ENCODE measurements at places on chromosomes 1 and 21.

DNA sequence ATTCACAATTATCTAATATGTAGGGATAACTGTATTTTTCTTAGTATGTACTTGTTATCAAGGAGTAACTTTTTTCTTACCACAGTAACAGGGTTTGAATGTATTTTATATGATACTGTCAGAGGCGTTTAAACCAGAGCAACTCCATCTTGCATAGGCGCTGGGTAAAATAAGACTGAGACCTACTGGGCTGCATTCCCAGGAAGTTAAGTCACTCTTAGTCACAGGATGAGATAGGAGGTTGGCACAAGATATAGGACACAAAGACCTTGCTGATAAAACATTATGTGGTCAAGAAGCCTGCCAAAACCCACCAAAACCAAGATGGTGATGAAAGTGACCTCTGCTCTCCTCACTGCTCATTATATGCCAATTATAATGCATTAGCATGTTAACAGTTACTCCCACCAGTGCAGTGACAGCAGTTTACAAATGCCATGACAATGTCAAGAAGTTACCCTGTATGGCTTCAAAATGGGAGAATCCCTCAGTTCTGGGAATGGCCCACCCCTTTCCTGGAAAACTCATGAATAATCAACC is 64.8 kb downstream of the RPE65 start:
- no peak for DNase-seq

DNA sequence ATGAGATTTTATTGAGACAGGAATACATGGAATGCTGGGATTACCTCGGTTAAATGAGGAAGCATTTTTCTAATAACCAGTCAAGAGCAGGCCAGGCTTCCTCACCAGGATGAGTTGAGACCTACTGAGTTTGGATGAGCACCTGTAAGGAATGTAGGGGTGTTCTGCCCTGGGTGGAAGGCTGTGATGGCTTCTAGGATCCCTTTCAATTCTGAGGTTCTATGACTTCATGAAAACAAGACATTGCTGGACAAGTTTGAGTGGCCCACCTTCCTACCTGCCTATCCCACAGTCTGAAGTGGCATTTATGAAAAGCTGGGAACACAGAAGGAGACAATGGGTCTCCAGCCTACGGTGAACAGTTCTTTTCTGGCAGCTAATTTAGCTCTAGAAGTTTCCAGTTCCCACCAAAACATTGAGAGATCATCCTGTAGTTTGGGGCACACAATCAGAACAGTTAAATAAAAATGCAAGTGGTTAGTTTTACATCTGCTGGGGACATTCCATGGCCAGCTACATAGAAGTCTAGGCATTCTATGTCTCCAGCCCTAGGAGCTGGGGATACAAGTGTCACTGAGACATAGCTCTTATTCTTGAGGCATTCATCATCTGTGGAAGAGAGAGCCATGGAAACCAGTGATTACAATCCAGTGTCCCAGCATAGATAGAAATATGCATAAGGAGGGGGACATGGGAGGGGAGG is 51.3 kb upstream of the TSPAN2 start:
- no peak for DNase-seq

DNA sequence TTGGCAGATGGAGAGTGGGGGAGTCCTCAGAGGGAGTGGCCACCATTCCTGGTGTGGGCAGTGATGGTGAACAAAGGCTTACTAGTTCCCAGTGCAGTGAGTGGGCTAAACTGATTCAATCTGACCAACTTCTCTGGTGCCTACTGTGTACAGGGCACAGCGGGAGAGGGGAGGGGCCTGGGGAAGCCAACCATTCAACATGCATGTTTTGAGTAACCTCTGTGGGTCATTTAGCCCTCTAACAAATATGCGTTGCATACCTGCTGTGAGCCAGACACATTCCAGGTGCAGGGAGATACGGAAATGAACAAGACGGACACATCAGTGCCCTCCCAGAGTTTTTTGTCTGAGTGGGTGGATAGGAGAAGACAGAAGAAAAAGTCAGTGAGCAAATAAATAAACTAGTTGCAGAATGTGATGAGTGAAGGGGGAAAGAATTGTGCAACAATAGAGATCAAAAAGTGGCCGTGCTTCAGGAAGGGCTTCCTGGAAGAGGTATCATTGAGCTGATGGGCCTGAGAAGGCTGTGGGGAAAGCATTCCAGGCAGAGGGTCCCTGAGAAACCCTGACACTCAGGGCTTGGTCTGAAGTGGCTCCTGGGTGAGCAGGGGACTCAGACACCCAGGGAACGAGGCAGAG is 78.8 kb downstream of the EPHB2 start:
- no peak for DNase-seq

GRCh38 chr1:218392780-218393179 is 47.6 kb downstream of the TGFB2 start:
- DNase-seq, result no peak

DNA sequence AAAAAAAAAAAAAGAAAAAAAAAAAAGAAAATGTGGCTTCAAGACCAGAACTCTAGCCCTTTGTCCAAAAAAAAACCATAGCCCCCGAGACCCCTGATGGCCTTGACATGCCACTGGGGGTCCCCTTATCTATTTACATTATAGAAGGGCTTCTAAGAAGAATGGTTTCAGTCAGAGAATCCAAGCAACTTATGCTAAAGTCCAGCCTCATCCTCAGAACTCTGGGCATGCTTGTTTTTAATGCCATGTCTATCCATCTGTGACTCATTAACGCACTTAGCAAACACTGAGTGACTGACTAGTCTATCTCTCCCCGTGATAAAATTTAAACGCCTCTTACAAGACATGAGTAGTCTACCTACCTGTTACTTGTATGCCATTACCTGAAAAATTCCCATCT is 29.3 kb downstream of the ERG start:
- no peak for DNase-seq

DNA sequence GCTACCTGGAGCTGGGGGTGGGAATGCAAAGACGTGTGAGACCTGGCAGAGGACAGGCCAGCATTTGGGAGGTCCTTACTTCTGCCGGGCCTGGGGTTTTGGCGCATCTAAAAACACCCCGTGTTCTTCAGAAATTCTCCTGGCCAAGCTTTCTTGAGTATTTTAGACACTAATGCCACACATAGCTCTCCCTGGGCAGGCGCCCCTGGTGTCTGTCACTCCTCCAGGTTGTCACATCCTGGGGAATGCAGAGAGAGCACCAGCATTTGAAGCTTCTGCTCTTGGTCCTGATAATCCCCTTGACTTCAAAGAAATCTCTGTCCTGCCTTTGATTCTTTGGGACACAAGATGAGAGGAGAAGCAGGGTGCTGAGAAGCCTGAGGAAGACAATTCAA is 6.0 kb downstream of the CAPN9 start:
- DNase-seq, result no peak

DNA sequence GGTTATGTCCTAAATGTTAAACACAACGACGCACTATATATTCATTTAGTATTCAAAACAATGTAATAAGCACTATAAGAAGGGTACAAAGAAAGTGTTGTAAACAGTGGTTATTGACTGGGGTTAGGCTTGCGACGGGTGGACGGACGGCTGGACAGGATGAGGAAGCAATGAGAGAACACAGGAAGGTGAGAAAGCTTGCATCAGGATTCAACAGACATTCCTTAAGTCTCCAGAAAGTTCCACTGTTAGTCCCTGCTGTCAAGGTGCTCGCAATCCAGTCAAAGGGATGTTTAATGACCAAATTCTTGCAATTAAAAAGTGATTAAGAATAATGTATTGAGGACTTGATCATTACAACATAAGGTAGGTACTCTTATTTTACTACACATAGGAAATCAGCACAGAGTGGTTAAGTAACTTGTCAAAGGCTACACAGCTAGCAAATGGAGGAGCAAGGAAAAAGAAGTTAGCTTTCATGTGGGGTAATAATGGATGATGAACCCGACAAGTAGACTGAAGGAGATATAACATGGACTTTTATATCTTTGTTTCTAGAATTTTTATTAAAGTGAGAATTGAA is 994 bp upstream of the ACBD6 start:
- no peak for DNase-seq

Data from stimulated activated CD4-positive, alpha-beta T cell treated with anti-CD3 and anti-CD28 coated beads, TNF-alpha, amount 100 ng/mL, for 24 hours (primary cell).